Pancreas (tissue), 10 donors: ENCODE measurements at places on chromosomes 7 and 10. TPM values are rescaled to one million over a fixed set of nuclear protein-coding genes. Genes with fewer than 3 reads are reported as not detected.

GRCh38 chr7:150784120-150784736, 15.9 kb downstream of the TMEM176B start:
- DNase-seq = no peak

- no peak for DNase-seq
Observed at GRCh38 chr7:103592844-103593243, 146.8 kb upstream of the SLC26A5 start.

DNA sequence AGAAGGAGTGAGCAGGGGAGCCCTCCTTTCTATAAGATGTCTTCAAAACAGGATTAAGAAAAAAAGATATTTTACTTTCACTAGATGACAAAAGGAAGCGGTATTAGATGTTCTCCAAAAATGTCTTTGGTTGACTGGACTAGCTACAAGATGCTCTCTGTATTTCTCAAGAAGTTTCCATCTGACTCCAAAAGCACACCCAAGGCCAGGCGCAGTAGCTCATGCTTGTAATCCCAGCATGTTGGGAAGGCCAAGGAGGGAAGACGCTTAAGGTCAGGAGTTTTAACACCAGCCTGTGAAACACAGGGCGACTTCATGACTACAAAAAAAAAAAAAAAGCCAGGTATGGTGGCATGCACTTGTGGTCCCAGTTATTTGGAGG, 84.5 kb downstream of the PIP4K2A start:
- DNase-seq = no peak

The TPST1 gene
- total RNA-seq = 18.5 TPM

The NPC1L1 gene
- total RNA-seq = 0.92 TPM

The RNF32 gene
- total RNA-seq = 0.69 TPM
